Renal pelvis (tissue), 12 donors: ENCODE measurements at places on chromosomes 2 and 18. TPM values are rescaled to one million over a fixed set of nuclear protein-coding genes. Genes with fewer than 3 reads are reported as not detected.

GRCh38 chr2:171225302-171225980, 64.7 kb upstream of the TLK1 start:
- no peak for DNase-seq

DNA sequence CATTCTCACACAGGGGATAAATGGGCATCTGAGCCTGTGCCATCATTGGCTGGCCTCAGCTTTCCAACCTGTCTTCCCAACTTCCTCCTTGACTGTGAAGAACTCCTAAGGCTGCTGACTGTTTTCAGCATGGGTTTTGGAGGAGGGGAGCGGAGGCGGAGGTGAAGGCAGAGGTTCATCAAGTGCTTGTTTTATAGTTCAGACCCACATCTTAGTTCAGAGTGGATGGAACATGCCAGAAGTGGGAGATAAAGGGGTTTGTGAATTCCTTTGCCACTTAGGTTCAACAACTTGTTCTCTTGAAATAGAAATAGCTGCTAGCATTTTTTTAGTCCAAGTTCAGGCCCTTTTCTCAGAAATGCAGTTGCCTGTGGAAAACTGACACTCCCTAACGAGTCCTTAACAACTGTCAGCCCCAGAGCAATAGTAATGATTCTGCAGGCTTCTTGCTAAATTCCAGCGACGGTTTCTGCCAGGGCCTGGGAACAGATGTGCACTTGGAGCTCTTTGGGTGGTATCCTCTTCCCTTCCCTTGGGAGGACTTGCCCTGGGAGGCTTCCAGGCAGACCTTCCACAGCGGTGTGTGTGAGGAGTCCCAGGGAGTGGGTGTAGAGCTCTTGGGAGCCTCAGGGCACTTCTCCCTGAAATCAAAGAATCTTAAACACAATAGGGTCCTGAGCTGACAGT, 30.1 kb upstream of the ITGA6 start:
- no peak for DNase-seq

Gene RDH14
- polyA plus RNA-seq, result 39.6 TPM

GRCh38 chr2:68536000-68536399, 68.6 kb downstream of the APLF start:
- no peak for DNase-seq

DNA sequence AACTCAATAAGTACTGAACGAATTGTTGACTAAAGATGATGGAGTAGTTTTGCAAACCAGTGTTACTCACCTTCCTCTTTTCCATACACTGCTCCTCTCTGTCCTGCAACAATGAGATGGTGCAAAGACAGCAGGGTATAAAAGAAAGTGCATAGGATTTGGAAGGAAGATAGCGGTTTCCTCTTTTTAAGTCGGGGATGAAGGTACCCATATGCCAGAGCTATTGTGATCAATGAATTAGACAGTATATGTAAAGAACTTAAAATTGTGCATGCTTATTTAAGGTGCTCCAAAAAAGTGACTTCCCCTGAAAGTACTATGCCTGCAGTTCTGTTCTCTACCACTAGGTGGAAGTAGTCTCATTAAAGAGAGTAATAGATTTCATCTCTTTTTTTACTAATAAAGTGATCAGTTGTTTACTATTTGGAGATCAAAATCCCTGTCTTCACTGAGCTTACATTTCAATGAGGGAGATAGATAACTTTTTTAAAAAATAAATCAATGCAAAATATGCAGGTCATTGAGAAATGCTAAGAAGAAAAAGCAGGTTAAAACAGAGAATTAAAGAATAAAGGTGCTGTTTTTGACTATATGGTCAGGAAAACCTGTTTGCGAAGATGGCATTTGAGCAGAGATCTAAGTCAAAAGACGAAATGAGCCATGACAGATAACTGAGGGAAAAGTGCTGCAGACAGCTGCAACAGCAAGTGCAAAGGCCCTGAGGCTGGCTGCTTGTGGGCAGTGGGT, 339.7 kb upstream of the SLC14A2 start:
- no peak for DNase-seq

Gene SERPINB12
- not detected for polyA plus RNA-seq

DNA sequence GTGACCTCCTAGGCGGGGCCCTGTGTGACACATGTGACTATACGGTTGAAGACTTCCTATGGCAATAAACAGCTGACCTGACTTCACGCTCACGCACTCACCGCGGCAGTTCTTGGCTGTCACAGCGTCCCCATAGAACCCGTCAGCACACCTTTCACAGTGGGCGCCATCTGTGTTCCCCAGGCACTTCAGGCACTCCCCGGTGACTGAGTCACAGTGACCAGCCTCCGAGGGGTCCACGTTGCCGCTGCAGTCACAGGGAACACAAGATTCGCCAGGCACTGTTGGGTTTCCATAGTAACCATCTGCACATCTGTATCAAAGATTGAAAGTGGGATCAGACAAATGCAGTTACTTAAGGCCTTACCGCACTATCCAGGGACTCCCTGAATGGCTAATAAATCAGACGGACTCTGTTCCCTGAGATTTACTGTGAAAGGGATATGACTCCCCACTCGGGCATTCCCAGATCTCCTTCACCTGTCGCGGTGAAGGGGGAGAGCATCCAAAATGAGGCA, 94.5 kb downstream of the LAMA1 start:
- no peak for DNase-seq
